ENCODE measurements at places on chromosomes 6 and 20.
A peak's percentile ranks its signal among the peaks of the same experiment; 100 is the strongest.

- H3K4me1 ChIP-seq = peaks cover 17% of the 10 kb centered on the region
- no peak for DNase-seq
- no peaks in the 10 kb centered on the region for H3K36me3 ChIP-seq
- no peaks in the 10 kb centered on the region for H3K27me3 ChIP-seq
- H3K27ac ChIP-seq = no peak overlapping the region
Measured at GRCh38 chr6:161403717-161404116, 129.9 kb upstream of the AGPAT4 start.

DNA sequence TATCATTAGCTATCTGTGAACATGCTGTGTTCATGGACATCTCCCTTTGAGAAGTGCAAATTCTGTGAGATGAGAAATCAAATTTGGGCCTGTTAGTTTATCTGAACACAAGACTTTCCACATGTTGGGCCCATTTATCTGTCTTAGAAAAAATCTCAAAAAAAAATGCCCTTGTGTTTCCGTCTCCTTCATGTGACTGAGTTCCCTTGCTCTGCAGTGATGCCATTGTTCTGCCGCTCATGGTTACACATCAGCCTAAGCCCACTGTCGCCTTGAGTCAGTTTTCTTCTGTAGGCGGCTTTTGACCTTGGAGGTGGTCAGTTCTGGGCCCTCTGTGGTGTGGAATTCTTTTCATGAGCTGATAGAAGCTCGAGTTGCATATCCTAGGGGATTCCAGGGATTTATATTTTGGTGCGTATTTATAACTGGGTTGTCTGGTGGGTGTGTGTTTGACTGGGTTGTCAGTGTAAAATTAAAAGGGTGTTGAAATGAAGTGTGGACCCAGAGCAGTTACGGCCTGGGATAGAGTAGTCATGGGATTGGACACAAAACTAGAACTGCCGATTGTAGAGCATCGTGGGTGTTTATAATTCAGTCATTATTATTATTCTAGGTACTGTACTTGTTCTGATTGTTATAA, 156.7 kb downstream of the JARID2 start:
- no peak overlapping the region for H3K4me3 ChIP-seq
- DNase-seq = no peak
- no peaks in the 10 kb centered on the region for H3K27me3 ChIP-seq
- no peaks in the 10 kb centered on the region for H3K36me3 ChIP-seq
- H3K4me1 ChIP-seq = peaks cover 45% of the 10 kb centered on the region

GRCh38 chr6:113818578-113818977, 38.6 kb upstream of the MARCKS start:
- no peak for DNase-seq
- no peaks in the 10 kb centered on the region for H3K4me1 ChIP-seq
- no peak overlapping the region for H3K27ac ChIP-seq
- H3K27me3 ChIP-seq = no peaks in the 10 kb centered on the region

GRCh38 chr20:47232518-47232917, 124.0 kb downstream of the ZMYND8 start:
- no peak overlapping the region for H3K4me3 ChIP-seq
- peaks cover 100% of the 10 kb centered on the region for H3K36me3 ChIP-seq
- H3K27ac ChIP-seq = no peak overlapping the region
- peaks cover 5% of the 10 kb centered on the region for H3K4me1 ChIP-seq
- DNase-seq = no peak

GRCh38 chr6:15400572-15401004, 154.7 kb downstream of the JARID2 start:
- H3K27me3 ChIP-seq = no peaks in the 10 kb centered on the region
- no peaks in the 10 kb centered on the region for H3K36me3 ChIP-seq
- no peak for DNase-seq
- H3K4me3 ChIP-seq = no peak overlapping the region
- peaks cover 45% of the 10 kb centered on the region for H3K4me1 ChIP-seq

DNA sequence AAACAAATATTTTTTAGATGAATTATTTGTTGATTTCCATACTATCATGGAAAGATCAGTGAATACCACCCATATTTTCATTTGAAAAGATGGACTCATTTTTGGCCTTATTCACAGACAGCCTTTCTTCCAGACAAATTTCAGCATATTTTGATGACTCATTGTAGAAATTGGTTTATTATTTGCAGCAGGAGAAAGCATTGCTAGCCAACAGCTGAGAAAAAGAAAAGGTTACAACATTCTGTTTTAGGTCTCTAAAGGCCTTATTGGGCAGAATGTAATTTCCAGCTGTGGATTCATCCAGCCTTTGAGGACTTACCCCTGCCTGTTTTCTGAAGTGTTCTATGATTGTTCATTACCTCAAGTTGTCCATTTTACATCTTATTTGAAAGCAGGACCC, 201.9 kb downstream of the PLCB4 start:
- H3K36me3 ChIP-seq = no peaks in the 10 kb centered on the region
- H3K27me3 ChIP-seq = no peaks in the 10 kb centered on the region
- DNase-seq = peak; percentile 54
- H3K27ac ChIP-seq = peak overlapping the region; percentile 28
- no peak overlapping the region for H3K4me3 ChIP-seq

DNA sequence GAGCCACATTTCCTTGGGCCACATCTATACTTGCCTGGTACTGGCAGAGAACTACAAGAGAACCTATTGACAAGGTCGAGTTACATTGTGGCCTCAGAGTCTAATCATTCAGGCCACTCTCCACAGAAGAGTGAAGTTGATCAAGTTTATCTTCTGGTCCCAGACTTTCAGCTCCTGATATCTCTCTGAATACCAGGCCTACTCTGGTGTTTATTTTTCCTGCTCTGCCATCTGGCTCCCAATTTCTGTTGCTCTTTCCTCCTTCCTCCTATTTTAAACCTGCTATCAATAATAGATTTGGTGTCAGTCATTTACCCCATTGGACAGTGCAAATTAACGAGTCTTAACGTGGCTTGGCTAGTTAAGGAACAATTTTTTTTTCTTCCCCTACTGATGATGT, 46.6 kb downstream of the SCGN start:
- no peaks in the 10 kb centered on the region for H3K4me1 ChIP-seq
- no peak overlapping the region for H3K4me3 ChIP-seq
- H3K27ac ChIP-seq = no peak overlapping the region
- no peak for DNase-seq
- no peaks in the 10 kb centered on the region for H3K27me3 ChIP-seq
- H3K36me3 ChIP-seq = no peaks in the 10 kb centered on the region

DNA sequence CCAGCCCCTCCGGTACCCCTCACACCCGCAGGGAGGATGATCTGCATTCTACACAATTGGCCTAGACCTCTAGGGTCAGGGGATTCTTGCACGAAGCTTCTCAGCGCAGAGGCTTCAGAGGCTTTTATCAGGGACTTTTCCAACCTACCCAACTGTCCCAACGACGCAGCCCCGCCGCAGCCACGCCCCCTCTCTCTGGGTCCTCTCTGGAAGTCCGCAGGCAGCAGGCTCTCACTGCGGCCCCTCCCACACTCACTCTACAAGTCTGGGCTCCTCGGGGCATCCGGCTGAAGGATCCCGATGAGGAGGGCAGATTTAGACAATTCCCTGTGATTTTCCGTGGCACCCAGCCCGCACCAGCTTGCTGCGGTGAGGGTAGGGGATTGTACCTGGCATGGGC, 227.7 kb upstream of the RNF24 start:
- H3K27ac ChIP-seq = no peak overlapping the region
- no peak for DNase-seq
- H3K36me3 ChIP-seq = no peaks in the 10 kb centered on the region
- H3K4me1 ChIP-seq = no peaks in the 10 kb centered on the region
- no peak overlapping the region for H3K4me3 ChIP-seq

GRCh38 chr6:137040393-137040792, 4.4 kb downstream of the IL20RA start:
- DNase-seq = no peak
- H3K4me3 ChIP-seq = no peak overlapping the region
- peaks cover 22% of the 10 kb centered on the region for H3K4me1 ChIP-seq
- H3K36me3 ChIP-seq = no peaks in the 10 kb centered on the region

DNA sequence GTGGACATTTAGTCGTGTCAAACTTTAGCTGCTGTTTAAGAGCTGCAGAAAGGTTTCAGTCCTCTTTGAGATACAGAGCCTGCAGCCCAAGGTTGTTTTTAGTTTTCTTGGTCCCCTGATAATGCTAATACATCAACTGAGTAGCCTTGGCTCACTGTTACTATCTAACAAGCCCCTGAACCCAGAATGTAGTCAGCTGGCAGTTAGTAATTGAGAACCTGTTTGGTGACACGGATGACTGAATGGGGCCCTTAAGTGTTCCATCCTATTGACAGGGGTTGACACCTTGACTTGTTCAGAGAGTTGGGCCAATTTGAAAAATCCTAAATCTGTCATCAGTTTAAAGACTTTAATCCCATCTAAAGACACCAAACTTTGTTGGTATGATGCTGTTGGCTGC, 2.8 kb downstream of the RTN4IP1 start:
- DNase-seq = no peak
- H3K4me3 ChIP-seq = no peak overlapping the region
- H3K27ac ChIP-seq = no peak overlapping the region
- no peaks in the 10 kb centered on the region for H3K27me3 ChIP-seq
- H3K4me1 ChIP-seq = peaks cover 19% of the 10 kb centered on the region
- H3K36me3 ChIP-seq = peaks cover 7% of the 10 kb centered on the region

DNA sequence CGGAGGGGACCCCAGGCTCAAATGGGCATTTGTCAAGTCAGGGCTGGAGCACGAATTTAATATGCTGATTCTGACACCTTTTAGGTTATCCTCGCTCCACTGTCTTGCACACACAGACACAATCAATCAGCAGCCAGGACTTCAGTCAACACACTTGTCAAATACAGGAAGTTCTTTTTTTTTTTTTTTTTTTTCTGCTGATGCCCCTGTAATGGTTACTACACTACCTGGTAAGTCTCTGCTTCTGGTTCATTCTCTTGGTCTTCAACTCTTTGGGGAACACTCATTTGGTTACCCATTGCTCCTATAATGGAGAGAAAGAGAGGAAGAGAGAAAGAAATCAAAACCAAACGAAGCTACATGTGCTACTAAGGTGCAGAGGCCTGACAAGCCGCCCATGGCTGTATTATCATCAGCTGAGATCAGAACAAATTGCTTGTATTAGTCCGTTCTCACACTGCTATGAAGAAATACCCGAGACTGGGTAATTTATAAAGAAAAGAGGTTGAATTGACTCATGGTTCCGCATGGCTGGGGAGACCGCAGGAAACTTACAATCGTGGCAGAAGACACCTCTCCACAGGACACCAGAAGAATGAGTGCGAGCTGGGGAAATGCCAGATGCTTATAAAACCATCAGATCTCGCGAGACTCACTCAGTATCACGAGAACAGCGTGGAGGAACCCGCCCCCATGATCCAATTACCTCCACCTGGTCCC, 11.8 kb downstream of the BCAS1 start:
- no peak overlapping the region for H3K27ac ChIP-seq
- H3K36me3 ChIP-seq = no peaks in the 10 kb centered on the region
- no peak for DNase-seq
- H3K4me1 ChIP-seq = peaks cover 15% of the 10 kb centered on the region
- H3K27me3 ChIP-seq = no peaks in the 10 kb centered on the region

GRCh38 chr6:111551521-111552231, 54.0 kb downstream of the TRAF3IP2 start:
- peaks cover 38% of the 10 kb centered on the region for H3K4me1 ChIP-seq
- no peaks in the 10 kb centered on the region for H3K27me3 ChIP-seq
- peaks cover 23% of the 10 kb centered on the region for H3K36me3 ChIP-seq
- peak overlapping the region; percentile 28 for H3K4me3 ChIP-seq
- peak overlapping the region; percentile 21 for H3K27ac ChIP-seq

GRCh38 chr20:43736588-43737158, 9.9 kb upstream of the GTSF1L start:
- no peaks in the 10 kb centered on the region for H3K4me1 ChIP-seq
- H3K4me3 ChIP-seq = no peak overlapping the region
- no peaks in the 10 kb centered on the region for H3K36me3 ChIP-seq
- H3K27ac ChIP-seq = no peak overlapping the region

- peaks cover 35% of the 10 kb centered on the region for H3K27me3 ChIP-seq
- no peaks in the 10 kb centered on the region for H3K36me3 ChIP-seq
- no peak overlapping the region for H3K27ac ChIP-seq
- no peaks in the 10 kb centered on the region for H3K4me1 ChIP-seq
- no peak overlapping the region for H3K4me3 ChIP-seq
Measured at GRCh38 chr6:112173221-112173804, 81.1 kb downstream of the LAMA4 start.

DNA sequence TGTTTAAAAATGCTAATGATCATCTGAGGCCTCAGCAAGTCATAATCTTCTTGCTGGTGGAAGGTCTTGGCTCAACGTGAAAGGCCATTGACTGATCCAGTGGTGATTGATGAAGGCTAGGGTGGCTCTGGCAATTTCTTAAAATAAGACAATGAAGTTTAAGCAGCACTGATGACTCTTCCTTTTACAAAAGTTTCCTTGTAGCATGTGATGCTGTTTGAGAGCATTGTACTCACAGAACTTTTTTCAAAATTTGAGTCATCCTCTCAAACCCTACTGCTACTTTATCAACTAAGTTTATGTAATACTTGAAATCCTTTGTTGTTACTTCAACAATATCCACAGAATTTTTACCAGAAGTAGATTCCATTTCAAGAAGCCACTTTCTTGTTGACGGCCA, 382.3 kb downstream of the ESR1 start:
- peaks cover 2% of the 10 kb centered on the region for H3K4me1 ChIP-seq
- no peak overlapping the region for H3K27ac ChIP-seq
- no peak for DNase-seq
- H3K27me3 ChIP-seq = no peaks in the 10 kb centered on the region
- no peak overlapping the region for H3K4me3 ChIP-seq

- no peak overlapping the region for H3K27ac ChIP-seq
- peaks cover 6% of the 10 kb centered on the region for H3K4me1 ChIP-seq
- no peaks in the 10 kb centered on the region for H3K27me3 ChIP-seq
- no peaks in the 10 kb centered on the region for H3K36me3 ChIP-seq
Measured at GRCh38 chr6:106444777-106445507, 84.4 kb downstream of the CRYBG1 start.

DNA sequence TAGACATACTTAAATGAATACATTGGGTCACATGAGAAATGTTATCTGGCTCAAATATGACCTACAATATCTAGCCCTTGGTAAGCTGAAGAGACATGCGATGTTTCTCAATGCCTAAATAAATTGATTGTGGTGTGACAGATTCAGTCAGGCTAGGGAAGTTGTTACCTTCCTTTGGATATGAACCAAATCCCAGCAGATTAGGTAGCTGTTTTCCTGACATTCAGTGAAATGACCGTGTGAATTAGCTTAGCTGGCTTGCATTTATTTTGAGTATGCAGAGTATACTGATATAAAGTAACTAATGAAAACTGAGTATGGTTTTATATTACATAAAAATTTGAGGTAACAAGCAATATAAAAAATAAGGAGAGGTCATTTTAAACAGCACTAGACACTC, 288.2 kb downstream of the GJA1 start:
- H3K4me1 ChIP-seq = no peaks in the 10 kb centered on the region
- no peaks in the 10 kb centered on the region for H3K27me3 ChIP-seq
- no peak for DNase-seq
- no peak overlapping the region for H3K27ac ChIP-seq
- no peak overlapping the region for H3K4me3 ChIP-seq

DNA sequence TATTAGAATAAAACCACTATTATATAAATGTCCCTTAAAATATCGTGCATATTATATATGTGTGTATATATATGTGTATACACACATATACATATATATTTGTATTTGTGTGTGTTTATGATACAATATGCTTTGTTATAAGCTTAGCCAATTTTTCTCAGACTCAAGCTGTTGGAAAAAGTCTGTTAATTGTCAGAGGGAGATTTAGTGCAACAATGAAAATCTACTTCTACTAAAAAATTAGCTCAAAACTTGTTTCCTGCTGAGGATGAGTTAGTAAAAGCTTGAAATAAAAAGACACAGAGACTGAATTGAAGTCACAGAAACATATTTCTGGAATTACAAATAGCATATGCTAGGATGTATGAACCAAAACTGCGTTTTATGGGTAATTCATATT, 79.4 kb downstream of the ADGRG6 start:
- H3K27me3 ChIP-seq = no peaks in the 10 kb centered on the region
- no peak for DNase-seq
- peaks cover 30% of the 10 kb centered on the region for H3K4me1 ChIP-seq
- no peak overlapping the region for H3K27ac ChIP-seq
- no peak overlapping the region for H3K4me3 ChIP-seq
- no peaks in the 10 kb centered on the region for H3K36me3 ChIP-seq

All from MCF 10A (cell line).